ENCODE measurements at places on chromosomes 1 and 21.

GRCh38 chr1:205701420-205701819 is 21.1 kb upstream of the SLC45A3 start:
- no peak for DNase-seq

DNA sequence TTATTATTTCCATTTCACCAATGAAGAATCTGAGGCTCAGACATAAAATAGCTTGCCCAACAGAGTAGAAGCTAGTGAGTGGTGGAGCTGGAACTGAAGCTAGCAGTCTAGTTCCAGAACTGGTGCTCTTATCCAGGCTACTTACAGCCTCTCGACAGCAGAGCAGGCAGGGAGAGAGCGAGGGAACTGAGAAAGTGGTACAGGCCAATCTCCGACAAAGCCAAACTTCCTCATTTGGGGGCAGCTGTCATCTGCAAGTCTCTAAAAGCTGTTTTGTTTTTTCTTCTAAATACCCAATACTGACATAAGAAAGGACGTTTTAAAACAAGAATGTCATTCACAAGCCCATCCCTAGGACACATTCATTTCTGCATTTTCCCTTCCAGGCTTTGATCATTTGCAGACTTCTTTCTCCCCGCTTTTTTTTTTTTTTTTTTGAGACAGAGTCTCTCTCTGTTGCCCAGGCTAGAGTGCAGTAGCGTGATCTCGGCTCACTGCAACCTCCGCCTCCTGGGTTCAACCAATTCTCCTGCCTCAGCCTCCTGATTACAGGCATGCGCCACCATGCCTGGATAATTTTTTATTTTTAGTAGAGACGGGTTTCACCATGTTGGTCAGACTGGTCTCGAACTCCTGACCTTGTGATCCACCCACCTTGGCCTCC is 20.0 kb downstream of the YIPF1 start:
- no peak for DNase-seq

DNA sequence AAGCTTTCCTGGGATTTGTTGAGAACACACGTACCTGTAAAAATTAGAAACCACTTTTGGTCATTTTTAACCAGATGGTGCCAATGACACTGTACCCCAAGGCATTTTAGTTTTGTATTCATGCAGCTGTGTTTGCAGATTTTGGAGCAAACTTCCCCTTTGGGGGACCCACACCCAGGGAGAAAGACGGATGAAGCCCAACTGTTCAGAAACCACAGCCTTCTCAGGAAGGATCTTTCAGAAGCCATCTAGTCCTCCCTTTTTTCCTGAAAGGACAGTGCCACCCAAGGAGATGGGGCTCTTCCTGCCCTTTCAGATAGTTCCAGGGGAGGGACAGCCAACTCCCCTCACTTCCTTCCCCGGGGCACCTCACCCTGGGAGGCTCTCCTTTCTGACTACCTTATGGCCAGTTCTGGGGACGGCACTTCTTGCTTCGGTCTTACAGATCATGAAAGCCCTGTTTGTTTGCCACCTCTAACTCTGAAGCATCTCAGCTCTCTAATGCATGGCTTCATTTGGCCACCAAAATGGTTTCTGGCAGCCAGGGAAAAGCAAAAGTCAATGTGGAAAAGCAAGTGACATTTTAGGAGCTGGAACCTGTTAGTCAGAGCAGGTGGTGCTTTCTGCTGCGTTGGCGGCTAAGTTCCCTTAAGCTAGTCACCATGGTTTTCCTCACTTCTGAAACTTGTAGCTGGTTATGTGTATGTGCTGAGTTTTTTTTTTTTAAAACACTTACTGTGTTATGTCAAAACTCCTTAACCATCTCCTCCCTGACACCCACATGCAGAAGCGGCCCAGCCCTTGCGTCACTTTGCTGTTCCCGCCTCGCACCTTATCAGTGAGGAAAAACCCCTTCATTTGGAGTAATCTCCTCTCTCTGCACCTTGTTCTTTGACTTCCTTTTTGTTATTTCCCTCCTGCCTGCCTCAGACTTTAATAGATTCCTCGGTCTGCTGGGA is 10.1 kb downstream of the TMCC2 start:
- peak; percentile 49 for DNase-seq

- no peak for DNase-seq
Measured at GRCh38 chr21:22374218-22374969, 1376.2 kb downstream of the NCAM2 start.

DNA sequence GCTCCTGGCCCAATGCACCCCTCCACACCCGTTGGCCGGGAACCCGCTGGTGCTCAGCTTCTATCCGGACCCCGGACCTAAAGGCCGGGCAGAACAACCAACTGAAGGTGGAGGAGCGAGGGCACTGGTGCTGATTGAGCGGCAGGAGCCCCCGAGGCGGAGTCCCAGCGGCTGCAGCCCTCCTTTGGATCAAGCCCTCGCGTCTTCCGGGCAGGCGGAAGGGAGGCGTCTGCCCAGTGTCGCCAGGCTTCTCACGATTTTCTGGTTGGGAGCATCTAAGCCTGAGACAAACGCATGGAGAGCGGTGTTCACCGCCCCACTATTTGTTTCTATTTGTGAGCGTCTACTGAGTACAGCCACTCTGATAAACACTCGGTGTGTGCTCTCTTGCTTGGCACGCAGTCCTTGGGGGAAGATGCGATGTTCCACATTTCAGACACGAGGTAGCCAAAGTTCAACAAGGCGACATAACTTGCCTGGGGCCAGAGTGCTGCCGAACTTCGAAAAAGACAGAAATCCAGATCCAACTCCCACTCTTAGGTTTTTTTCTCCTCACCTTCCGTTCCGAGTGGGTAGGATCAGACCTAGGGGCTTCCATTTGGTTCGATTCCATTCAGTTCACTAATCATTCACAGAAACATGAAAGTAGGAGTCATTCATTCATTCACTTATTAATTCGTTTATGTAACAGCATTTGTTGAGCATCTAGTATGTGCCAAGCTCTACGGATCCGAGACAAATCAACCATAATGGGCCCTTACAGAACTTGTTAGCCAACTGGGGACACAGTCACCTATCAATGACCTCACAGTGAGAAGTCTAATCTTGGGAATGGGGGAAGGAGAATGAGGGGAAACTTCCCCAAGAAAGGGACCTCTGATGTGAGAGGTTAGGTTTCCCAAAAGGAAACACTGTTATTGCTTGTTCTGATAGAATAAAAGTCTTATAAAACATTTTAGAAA is 4.9 kb upstream of the DMRTA2 start:
- no peak for DNase-seq

DNA sequence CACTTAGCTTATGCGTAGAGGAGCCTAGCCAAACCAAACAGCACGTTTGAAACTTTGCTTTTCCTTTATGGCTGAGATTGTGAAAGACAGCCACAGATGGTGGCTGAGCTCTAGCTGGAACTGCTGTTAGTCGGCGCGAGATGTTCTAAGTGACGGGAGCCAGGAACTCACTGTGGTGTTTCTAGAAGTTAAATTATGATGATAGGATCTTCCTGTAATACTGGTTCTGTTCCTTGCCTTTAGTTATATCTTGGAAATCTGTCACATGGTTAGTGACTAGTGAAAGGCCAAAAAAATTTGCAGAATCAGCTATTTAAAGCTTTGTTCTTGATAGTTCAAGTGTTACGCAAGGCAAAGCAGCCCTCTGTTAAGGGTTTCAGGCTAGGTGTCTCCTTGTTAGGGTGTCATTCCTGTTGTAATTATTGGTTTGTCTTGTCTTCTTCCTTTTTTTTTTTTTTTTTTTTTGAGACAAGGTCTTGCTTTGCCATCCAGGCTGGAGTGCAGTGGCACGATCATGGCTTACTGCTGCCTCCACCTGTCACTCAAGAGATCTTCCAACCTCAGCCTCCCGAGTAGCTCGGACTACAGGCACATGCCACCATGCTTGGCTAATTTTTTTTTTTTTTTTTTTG is 22.6 kb downstream of the AK4 start:
- DNase-seq, result no peak

DNA sequence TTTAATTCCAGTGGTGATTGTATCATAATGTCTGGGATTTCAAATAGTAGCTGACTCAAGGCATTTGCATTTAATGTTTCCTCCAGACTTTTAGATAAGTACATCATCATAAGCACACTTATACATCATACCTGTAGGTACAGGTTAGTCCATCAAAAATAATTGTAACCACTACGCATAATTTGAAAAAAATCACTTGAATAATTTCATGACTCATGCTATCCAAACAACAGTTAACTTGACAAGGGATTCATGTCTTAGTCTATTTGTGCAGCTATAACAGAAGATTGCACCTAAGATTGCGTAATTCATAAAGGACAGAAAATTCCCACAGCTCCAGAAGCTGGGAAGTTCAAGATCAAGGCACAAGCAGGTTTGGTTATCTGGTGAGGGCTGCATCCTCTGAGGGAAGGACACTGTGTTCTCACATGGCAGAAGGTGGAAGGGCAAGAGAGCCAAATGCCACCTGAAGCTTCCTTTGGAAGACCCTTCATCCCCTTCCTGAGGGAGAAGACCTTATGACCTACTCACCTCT is 801.7 kb upstream of the BRINP3 start:
- no peak for DNase-seq

- DNase-seq, result no peak
Measured at GRCh38 chr1:230857822-230858221, 10.5 kb downstream of the C1orf198 start.

DNA sequence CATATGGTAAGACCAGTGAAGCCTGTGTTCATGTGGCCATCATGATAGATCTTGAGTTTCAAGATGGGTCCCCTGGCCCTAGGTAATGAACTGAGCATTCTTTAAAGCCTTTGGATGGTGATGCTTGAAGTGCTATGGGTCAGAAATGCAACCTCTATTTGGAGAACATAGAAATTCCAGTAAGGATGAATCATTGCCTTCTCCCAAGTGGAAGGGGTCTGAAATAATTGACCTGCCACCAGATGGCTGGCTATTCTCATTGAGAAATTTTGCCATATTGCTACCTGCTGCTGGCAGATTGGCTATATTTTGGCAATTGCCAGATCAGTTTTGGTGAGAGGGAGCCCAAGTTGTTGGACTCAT is 739 bp upstream of the IFI6 start:
- DNase-seq, result no peak

DNA sequence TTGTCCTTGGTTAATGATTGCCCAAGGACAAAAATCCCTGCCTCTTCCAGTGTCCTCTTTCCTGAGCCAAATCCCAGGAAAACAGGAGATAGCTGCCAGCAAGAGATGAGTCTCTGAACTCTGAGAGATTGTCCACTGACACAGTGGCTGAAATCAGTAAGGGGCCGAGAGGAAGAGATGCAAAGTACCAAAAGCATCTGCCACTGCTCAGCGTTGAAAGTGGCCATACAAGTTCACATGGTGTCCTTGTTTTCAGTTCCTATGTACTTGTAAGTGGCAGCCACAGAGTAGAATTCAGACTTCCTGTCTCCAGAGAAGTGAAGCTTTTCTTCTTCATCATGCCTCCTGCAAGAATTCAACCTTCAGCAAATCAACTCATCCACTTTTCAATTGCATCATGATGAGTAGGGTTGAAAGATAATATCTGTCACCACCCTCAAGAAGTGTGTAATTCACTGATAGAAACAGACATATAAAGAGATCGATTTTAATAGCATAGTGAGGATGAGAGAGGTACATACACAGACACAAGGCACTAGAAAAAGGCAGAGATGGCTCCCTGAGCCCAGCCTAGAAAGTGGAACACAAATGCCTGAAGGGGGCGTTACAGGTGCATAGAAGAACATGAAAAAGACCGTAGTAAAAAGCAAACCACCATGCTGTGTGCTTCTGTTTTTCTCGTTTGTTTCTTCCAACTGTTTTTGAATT is 185.8 kb downstream of the MRPL39 start:
- DNase-seq, result peak; percentile 57

DNA sequence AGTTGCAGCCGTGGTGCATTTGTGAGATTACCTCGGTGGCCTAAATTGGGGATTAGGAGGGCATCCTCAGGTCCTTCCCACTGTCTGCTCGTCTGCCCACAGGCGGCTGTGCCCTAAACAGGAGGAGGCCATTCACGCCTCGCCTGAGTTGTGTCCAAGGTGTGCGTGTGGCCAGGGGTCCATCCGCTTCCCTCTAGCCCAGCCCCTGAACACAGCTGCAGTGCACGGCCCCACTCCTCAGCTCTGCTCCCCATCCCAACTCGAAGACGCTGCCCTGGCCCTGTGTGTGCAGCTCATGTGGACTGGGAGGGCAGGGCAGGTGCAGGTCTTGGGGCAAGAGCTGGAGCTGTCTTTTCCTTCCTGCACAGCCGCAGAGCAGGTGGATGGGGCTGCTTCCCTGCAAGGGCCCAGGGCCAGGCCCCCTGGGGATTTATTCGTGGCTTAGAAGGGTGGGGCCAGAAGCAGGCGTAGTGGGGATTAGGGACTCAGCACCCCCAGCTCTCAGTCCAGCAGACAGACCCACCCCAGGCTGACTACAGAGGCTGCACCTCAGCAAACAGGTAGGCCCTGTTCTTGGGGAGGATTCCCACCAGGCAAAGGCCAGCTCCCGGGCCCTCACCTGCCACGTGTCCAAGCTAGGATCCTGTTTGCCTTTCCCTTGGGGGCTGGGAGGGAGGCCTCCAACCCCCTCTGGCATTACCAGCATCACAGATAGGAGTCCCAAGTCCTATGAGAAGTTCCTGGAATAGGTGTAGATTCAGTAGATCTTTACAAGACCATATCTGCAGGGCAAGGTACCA is 4.3 kb downstream of the GUK1 start:
- DNase-seq, result no peak

DNA sequence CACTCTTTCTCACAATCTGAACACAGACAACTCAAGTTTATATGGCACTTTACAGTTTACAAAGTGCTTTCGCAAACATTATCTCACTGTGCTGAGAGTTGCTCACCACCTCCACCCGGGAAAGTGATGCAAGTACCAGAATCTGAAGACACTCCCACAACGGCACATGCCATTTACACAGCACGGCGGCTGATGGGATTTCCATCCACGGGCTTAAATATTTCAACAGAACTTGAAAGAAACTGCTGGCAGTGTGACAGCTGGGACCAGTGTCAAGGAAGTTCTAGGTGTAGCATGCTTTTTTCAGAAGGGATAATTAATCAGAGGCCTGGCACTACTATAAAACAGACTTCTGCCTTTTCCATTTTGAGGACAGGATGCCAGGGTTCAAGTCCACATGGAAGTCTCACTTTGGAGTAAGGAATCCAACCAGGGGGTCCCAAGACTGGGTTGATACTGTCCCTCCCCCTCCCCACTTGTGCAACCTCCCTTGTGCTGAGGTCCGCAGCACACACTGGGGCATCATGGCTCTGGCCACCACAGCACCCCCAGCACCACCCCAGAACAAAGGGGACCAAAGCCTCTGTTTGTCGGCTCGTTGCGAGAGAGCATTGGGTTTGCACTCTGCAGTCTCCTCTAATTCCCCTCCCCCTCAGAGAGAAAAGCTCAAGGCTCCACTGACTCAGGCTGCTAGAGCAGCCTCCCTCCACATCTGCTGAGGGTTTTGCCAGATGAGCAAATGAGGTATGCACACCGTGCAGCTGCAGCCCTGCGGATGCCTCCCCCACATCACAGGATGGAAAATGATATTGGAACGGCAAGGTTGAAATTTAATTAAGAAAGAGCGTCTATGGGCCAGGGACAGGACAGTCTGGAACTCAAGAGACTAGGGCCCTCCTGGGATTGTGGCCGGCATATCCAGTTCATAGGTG is 154.9 kb downstream of the TGFBR3 start:
- DNase-seq, result peak; percentile 26

All from stimulated activated naive CD4-positive, alpha-beta T cell treated with Interleukin-2 at 50 U/mL for 16 hours (primary cell).